ENCODE measurements at places on chromosomes 11 and 22. TPM values are rescaled to one million over a fixed set of nuclear protein-coding genes. Genes with fewer than 3 reads are reported as not detected.

Gene SMIM35
- not detected for total RNA-seq

Gene APOBEC3C
- total RNA-seq: 22.3 TPM

Gene APOA1
- total RNA-seq: not detected

Gene YIF1A
- total RNA-seq: 65.4 TPM

Gene ALDH3B1
- 24.2 TPM for total RNA-seq

Gene DEPDC7
- total RNA-seq: 1.1 TPM

Gene SLC37A2
- total RNA-seq: 8.9 TPM

Gene PTPRCAP
- 7.2 TPM for total RNA-seq

Gene MRGPRE
- total RNA-seq: not detected

Gene RAPSN
- not detected for total RNA-seq

Gene DMC1
- not detected for total RNA-seq

Gene THOC5
- total RNA-seq: 39.8 TPM

Gene KRTAP5-8
- total RNA-seq: not detected

Gene RTN4R
- not detected for total RNA-seq

Gene CCDC157
- total RNA-seq: 0.27 TPM

Gene MAPK8IP2
- 0.92 TPM for total RNA-seq

Gene SPDYC
- total RNA-seq: not detected

Gene C11orf87
- not detected for total RNA-seq

Gene GRAP2
- total RNA-seq: 1.8 TPM

Gene TSSC4
- 31.6 TPM for total RNA-seq

Gene SAMM50
- total RNA-seq: 28.1 TPM

Gene SLC5A12
- 0.68 TPM for total RNA-seq

Gene IGLL5
- not detected for total RNA-seq

Gene SLC1A2
- 0.54 TPM for total RNA-seq

Gene GRAMD1B
- total RNA-seq: 5.7 TPM

Gene SCN2B
- total RNA-seq: 0.07 TPM

Gene YAP1
- total RNA-seq: 434 TPM

Gene CHCHD10
- total RNA-seq: 19.4 TPM

Gene OR52I2
- total RNA-seq: not detected

Gene ASPHD2
- 2.6 TPM for total RNA-seq

Gene RIBC2
- 5.1 TPM for total RNA-seq

Gene OR6T1
- total RNA-seq: not detected

Gene WT1
- total RNA-seq: not detected

Gene PPP6R2
- 73.6 TPM for total RNA-seq

Gene NCR3LG1
- 4.2 TPM for total RNA-seq

Gene PNPLA5
- total RNA-seq: not detected

Gene XKR3
- not detected for total RNA-seq

Gene FXYD6
- 17.5 TPM for total RNA-seq

Gene NXPE1
- not detected for total RNA-seq

Gene GLYATL1
- total RNA-seq: not detected

Gene ANO5
- total RNA-seq: 7.9 TPM

Gene APOBEC3A
- 5.1 TPM for total RNA-seq

Gene MN1
- total RNA-seq: 30.1 TPM

Gene PSMC3
- total RNA-seq: 160 TPM

Gene OR4A5
- total RNA-seq: not detected

Gene P4HA3
- total RNA-seq: 5.7 TPM

Gene TOMM22
- total RNA-seq: 16.1 TPM

Gene DKK3
- 732 TPM for total RNA-seq

Gene MRGPRX3
- 0.78 TPM for total RNA-seq

Gene SLC16A8
- 1.2 TPM for total RNA-seq

Gene PELI3
- total RNA-seq: 47.1 TPM

Gene MFNG
- 25.5 TPM for total RNA-seq

Gene ANO3
- total RNA-seq: 13.4 TPM

Gene HTATIP2
- total RNA-seq: 29.9 TPM

Gene OAF
- total RNA-seq: 26.3 TPM

Gene ASRGL1
- total RNA-seq: 20.2 TPM

Gene RAB39A
- 5.4 TPM for total RNA-seq

Gene GNG3
- total RNA-seq: not detected

Gene MRGPRF
- total RNA-seq: 171 TPM

Gene DAGLA
- 1.2 TPM for total RNA-seq

All from thoracic aorta (tissue), 2 donors.